Activated T-cell treated with anti-CD3 and anti-CD28 coated beads, Interleukin-2, amount 50 U/mL, for 72 hours (primary cell): ENCODE measurements at places on chromosomes 5 and 9.

GRCh38 chr5:169494941-169495548, 88.5 kb upstream of the SPDL1 start:
- DNase-seq: no peak

DNA sequence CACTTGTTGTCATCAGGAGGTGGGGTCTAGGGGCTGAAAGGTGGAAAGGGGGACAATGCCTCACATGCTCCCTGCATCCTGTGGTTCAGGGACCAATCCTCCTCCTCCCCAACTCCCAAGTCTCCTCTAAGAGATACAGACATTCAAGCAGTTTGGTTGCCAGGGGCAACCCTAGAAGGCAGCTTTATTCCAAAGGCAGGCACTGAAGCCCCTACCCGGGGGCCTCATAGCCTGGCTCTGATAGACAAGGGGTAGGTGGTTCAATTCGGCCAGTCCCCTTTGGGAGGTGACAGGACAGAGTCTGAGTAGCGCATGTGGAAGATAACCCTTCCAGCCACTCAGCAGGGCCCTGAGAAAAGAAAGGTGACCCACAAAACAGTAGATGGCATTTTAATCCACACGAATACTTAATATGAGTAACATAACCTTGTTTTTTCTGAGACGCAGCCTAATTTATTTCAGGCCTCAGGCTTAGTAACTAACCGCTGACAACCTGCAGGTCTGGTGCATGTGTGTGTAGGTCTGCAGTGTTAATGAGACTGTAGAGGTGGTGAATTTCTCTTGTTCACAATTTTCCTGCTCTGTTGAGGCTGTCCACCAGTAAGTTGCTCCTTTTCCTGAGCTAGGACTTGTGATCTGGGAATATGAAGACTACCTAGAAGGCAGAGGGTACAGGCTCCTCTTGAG, 31.3 kb upstream of the HSPA9 start:
- no peak for DNase-seq

DNA sequence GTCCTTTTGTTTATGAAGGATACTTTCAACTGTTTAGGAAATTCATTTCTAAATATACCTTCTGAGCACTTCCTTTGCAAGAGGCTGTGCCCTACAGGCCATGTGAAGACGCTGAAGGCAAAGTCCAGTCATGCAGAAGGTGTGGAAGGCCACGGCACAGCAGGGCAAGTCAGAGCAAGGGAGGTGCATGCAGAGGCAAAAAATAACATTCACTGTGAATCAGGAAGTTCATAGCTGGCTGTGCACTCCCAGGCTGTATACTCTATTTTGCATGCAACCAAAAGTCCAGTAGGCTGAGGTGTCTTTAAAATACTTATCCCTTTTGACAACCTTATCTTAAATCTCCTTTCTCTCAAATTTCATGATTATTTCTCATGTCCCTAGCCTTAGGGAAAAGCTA, 50.3 kb downstream of the GNAQ start:
- DNase-seq: no peak

DNA sequence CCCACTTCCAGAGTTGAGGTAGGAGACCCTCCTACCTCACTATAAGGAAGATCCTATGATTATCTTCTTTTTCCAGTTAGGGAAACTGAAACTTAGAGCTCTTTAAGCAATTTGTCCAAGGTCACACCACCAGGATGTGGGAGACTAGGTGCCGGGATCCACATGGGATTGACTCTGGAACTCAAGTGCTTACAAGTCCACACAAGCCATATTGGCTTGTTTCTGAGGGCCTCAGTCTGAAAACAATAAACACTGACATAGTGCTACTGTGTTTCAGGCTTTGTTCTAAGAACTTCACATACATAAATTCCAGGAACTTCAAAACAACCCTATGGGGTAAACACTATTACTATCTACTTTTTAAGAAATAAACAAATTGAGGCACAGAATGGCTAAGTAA, 481.3 kb downstream of the ZSWIM6 start:
- DNase-seq: no peak

- no peak for DNase-seq
Observed at GRCh38 chr5:61000887-61001286, 55.9 kb downstream of the NDUFAF2 start.

DNA sequence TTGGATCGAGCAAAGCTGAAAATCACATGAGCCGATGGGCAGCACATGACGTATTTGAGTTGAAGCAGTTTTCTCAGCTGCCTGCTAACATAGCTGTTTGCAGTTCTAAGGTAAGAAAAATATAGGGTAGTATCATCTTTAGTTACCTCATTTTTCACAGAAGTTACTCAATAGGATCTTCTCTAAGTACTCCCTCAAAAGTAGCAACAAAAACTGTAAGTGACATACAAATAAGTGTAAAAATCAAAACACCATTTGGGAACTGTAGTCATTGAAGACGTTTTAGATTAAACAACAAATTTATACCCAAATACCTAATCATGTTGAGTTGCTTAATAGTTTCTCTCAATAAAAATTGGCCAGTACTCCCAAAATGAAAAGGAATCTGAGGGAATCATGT, 102.6 kb downstream of the ERCC6L2 start:
- DNase-seq: no peak

- DNase-seq: no peak
Observed at GRCh38 chr5:159510282-159510681, 180.0 kb upstream of the IL12B start.

DNA sequence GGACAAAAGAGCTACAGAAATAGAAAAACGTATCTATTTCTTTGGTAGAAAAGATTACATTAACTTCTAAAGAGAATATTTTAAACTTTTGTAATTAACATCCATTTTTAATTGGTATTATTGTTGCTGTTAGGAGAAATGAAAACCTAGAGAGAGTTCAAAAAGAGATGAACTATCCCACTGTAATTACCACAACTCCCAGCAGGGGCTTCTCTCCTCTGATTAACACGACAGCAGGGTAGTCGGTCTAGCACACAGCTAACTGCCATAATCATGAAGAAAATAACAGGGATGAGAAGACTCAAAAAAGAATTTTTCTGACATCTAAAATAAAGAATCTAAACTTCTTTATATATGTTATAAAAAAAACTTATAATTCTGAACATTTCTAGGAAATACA, 86.2 kb upstream of the CDH9 start:
- DNase-seq: no peak

- DNase-seq: no peak
Observed at GRCh38 chr9:107648153-107648715, 158.7 kb upstream of the KLF4 start.

DNA sequence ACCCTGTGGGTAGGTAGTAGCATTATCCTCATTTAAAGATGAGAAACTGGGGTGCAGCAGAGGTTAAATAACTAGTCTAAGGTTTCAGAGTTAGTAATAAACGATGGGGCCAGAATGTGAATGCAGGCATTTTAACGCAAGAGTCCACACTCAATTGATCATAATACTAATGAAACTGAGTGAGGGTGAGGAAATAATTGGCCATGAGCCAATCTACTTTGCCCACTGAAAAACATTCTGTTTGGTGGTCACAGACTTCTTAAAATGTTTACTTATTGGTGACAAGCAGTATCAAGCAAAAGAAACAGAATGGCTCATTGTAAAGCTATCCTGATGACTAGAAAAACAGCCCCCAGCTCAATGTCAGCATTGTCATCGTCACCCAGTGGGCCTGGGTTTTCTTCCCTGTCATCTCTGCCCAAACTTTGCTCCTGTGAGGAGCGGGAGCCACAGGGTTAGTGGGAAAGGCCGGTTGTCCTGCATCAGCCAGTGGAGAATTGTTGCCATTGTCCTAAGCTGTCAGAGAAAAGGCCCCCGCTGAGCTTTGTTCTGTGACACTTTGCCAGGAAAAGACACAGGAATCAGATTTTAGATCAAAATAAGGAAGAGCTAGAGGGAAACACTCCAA, 77.3 kb upstream of the MAN2A1 start:
- DNase-seq: no peak

DNA sequence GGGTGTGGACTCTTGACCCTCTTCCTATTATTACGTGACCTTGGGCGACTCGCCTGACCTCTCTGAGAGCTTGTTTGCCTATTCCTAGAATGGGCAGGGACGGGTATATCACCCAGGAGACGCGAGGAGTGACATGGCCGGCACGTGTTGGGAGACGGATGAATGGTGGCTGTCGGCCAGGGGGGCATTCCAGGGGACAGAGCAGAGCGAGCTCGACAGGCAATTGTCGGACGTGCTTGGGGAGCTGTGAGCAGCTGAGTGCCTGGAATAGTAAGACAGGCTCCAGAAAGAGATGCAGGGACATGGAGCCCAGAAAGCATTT, 29.3 kb upstream of the UNC5A start:
- DNase-seq: no peak

GRCh38 chr9:131651599-131651998, 88.3 kb downstream of the RAPGEF1 start:
- no peak for DNase-seq

GRCh38 chr5:129271308-129271707, 176.8 kb downstream of the ISOC1 start:
- no peak for DNase-seq

- no peak for DNase-seq
Observed at GRCh38 chr5:84260140-84260539, 124.5 kb downstream of the EDIL3 start.

GRCh38 chr9:6827439-6828145, 69.8 kb downstream of the KDM4C start:
- peak; percentile 41 for DNase-seq
